ENCODE measurements at places on chromosomes 3 and 15. TPM values are rescaled to one million over a fixed set of nuclear protein-coding genes. Genes with fewer than 3 reads are reported as not detected.

Gene BTBD1
- 58.0 TPM for total RNA-seq

Gene ABHD6
- 7.6 TPM for total RNA-seq

Gene LYZL4
- total RNA-seq = not detected

Gene PSTPIP1
- total RNA-seq = 137 TPM

Gene LRRIQ4
- 0.25 TPM for total RNA-seq

Gene GOLGA6L10
- 0.82 TPM for total RNA-seq

Gene PTPRG
- not detected for total RNA-seq

Gene VEPH1
- total RNA-seq = not detected

Gene POC1A
- 24.5 TPM for total RNA-seq

Gene SCAANT1
- total RNA-seq = not detected

Gene ROBO2
- total RNA-seq = not detected

Gene PIF1
- total RNA-seq = 27.8 TPM

Gene DNAH12
- total RNA-seq = 0.08 TPM

Gene DAPK2
- total RNA-seq = 2.6 TPM

Gene SLC2A2
- not detected for total RNA-seq
